Muscle of back (tissue), 13 donors: ENCODE measurements at places on chromosomes 16 and 17.

- no peak for DNase-seq
Measured at GRCh38 chr16:56960681-56961281, 969 bp upstream of the CETP start.

GRCh38 chr17:81479175-81480071, 33.2 kb downstream of the ACTG1 start:
- no peak for DNase-seq

GRCh38 chr17:16617481-16618060, 36.1 kb downstream of the ZNF624 start:
- no peak for DNase-seq

DNA sequence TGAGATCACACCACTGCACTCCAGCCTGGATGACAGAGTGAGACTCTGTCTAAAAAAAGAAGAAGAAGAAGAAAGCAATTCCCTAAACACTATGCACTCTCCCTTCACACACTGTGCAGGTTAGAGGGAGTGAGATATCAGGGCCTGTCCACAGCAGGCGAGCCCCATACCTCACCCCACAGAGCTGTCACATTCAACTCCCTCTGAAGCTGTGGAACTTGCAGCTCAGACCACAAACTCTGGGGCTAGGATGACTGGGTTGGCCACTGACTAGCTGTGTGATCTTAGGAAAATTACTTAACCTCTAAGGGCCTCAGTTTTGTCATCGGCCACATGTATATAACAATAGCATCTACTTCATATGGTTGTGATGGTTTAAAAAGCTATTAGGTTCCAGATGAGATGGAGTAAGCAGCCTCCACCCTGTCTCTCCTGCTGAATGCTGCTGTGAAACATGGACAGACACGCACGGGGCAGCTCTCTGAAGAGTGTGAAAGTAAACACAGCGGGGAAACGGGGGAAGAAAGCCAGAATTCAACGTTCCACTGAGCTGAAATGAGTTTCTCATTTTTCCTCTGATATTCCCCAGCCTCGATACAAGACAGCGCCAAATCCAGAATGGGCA, 13.6 kb upstream of the PYY start:
- DNase-seq = no peak

- DNase-seq = no peak
Measured at GRCh38 chr16:24262816-24263215, 6.7 kb downstream of the CACNG3 start.

GRCh38 chr17:31902693-31903092, 1.2 kb upstream of the UTP6 start:
- DNase-seq = no peak

GRCh38 chr17:59094861-59095530, 11.7 kb downstream of the TRIM37 start:
- DNase-seq = no peak

DNA sequence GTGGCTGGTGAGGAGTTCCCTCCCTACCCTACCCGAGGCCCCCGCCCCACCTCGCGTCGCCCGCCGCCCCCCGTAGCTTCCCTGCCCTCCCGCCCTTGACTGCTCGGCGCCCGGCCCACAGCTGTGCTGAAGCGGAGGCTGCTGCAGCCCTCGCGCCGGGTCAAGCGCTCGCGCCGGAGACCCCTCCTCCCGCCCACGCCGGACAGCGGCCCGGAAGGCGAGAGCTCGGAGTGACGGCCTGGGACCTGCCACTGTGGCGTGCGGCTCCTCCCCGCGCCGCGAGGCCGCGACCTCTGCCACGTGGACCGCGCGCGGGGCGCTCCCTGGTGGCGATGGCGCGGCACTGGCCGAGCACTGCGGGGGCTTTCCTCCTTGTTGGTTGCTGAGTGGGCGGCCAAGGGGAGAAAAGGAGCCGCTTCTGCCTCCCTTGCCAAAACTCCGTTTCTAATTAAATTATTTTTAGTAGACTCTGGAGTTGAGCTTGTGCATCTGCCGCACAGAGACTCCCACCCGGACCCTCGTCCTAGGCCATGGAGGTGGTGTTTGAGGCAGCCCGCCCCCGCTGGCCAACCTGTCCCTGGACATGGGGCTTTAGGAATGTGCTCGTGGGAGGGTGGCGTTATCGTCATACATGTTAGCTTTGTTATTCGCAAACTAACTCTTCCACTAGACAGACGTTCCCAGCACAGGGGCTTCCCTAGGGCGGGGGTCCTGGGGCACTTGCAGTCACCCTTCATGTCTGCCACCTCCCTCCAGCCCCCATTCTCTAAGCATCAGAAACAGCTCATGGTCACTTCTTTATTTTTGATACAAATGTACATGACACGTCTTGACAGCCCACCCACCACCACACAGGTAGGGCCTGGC, 4.4 kb downstream of the TP53I13 start:
- DNase-seq = peak; percentile 75

- DNase-seq = no peak
Measured at GRCh38 chr17:35900280-35900679, 20.1 kb upstream of the CCL5 start.

GRCh38 chr16:63995025-63995424, 1126.8 kb downstream of the CDH11 start:
- no peak for DNase-seq

GRCh38 chr16:67770346-67770991, 35.9 kb downstream of the RANBP10 start:
- no peak for DNase-seq

GRCh38 chr16:51433599-51433998, 282.5 kb upstream of the SALL1 start:
- DNase-seq = no peak

DNA sequence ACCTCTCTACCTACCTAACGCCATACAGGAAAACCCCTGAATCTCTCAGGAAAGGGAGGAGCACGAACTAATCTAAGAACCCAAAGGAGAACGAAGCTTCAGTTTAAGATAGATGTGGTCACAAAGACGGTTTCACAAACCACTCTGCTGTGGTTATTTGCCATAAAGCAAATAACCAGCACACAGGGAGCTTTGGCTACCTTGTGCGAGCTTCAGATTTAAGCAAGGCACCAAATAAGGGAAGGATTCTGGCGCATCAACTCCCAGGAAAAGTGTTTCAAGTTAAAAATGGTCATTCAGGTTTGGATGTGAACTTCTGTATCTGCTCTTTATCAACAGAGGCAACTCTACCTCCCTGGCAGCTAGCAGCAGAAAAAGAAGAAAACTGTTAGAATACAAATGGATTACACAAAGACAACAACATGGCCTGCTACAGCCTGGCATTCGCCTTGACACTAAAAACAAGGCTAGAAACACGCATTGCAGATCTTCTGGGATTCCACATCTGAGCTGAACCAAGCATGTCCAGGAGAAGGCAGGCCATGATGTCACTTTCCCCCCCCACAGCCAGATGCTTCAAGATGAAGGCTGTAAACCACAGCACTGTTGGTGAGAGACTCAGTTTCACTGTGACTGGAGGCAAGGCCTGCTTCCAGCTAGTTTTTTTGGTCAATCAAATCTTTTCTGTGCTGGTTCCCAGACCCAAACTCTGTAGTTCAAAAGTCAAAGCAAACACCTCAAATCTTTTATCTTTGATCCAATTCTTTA, 43.6 kb downstream of the SMG6 start:
- DNase-seq = no peak

DNA sequence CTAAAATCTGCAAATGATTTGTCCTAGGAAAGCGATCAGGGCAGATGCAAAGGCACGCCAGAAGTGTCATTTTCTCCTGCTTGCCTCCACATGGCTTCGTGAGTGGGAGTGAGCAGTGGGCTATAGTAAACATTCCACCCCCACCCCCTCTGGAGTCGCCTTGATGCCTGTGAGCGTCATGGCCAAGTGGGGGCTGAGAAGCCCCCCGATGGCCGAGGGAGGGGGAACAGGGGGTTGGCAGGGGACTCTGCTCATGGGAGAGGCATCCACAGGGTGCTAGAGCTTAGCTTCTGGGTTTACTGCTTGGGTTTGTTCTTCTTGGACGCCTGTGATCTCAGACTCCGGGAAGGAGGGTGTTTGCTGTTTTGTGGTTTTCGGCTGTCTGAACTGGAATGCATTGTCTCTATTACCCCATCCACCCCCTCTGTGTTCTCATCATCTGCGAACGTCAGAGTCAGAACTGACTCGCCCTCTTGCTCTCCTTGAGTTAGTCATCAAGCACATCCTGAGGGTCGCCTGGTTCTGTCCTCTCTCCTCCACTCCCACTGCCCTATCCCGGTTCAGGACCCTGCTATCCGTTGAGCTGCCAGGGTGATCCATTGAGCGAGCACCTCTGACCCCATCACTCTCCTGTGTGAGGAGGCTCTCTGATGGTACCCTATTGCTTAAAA, 15.4 kb downstream of the TNS4 start:
- no peak for DNase-seq

- no peak for DNase-seq
Measured at GRCh38 chr17:60141111-60142018, 8.4 kb upstream of the CA4 start.

DNA sequence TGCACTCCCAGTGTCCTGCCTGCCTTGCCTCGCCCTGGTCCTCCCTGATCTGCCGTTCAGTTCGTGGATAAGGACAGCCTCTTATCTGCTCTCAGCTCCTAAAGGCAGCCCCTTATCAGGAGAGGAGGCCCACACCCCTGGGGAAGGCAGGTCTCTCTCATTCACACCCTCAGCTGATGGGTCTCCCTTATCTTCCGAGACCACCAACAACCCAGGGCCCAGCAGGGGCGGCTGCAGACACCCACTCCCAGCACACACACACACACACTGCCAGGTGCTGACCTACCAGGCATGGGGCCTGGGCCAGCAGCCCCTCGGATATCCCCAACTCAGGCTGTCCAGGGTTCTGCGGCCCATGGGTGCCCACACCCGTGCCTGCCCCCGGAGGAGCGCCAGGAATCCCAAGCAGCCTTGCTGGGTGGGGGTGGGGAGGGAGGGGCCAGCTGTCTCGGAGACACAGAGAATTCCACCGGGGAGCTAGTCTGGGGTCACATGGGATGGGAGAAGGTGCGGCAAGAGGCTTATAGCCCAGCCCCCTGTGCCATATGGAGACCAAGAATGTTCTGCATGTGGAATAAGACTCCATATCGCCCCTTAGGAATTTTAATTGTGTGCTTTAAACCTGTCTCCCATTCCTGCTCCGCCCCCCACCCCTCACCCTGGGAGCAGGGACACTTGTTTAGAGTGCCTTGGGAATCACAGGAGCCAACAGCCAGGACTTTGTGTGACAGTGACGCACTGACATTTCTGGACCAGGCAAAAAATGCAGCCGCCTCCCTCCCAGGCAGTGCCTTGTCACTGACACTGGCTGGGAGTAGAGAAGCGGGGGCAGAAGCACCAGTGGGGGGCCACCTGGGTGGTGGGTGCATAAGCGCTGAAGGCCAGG, 41.9 kb upstream of the EMP2 start:
- DNase-seq = no peak

DNA sequence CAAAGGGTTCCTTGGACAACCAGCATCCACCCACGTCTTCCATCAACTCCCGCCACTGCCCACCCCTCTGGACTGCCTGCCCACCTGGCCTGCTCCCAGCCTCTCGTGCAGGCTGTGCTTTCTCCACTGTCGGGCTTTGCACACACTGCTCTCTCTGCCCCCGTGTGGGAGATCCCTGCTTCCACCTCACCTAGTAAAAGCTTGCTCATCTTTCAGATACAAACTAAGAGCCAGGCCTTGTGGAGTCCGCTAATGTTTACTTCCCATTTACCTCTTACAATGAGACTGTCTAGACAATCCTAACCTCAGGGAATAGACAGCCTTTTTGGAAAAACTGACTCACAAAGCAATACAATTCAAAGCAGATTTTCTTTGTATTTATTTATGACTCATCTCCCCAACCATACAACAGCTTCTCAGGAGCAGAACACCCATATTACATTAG, 67.6 kb downstream of the USP31 start:
- no peak for DNase-seq

DNA sequence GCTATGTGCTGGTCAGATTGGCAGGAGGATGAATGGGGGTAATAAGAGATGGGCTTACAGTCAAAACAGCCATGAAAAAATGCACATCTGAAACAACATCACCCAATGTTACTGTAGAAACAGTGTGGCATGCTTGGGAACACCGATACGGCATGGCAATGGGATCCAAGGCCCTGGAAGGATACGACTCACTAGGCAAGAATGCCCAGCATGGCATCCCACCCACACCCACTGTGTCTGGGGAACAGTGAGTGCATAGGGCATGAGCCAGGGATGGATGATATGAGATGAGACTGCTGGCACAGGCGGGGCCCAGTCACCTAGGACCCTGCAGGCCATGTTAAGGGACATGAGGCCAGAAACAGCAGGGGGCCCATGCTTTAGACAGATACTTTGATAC, 11.5 kb downstream of the TRIM25 start:
- DNase-seq = no peak

DNA sequence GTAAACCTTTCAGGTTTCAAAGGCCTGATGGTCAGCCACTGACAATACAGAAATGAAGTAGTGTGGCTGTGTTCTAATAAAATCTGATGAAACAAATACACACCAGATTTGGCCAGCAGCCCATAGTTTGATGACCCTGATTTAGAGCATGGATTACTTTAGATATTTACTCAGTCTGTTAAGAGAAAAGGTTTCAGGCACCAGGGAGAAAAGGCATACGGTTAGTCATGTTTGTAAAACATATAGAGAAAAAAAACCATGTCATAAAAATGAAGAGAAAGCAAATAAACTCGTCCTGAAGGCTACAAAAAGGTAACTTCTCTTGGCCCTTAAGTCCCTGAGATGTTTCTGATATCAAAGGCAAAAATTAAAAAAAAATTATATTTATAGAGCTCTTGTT, 112.1 kb downstream of the ADAMTS18 start:
- DNase-seq = no peak

DNA sequence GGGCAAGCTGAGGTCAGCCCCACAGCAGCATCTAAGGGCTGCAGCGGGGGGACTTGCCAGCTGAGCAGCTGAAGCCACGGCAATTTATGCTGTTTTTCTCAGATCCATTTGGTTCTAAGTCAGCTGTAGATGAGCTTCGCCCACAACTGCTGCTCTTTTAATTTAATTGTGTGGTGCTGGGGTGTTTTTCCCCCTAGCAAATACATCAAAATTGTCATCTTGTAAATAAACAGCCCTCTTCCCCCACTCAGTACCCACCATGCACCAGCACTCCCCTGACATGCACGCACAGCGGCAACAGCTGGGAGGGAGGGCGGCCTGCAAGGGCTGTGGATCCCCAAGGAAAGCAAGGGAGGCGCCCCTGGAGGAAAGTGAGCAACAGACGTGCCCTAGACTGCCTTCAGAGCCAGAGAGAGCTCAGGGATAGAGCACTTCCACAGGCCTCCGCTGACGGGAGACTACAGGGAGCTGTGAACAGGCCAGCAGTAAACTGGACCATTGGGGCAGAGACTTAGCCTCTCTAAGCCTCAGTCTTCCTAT, 149.5 kb downstream of the TMEM132E start:
- no peak for DNase-seq

DNA sequence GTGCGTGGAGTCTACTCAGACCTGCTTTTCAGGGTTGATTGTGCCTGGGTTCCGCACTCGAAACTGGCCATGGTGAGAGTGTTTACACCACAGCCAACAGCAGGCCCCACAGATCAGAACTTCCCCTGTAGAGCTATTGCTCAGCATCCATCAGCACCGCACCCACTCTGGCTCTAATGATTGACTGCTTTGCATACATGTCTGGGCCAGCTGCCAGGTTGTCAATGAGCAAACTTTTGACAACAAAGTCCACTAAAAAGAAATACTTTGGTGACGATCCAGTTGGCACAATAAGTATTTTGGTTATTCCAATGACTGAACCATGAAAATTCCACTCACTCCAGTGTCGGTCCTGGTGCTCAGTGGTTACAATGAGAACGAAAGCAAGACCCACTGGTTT, 190.7 kb downstream of the FOXL1 start:
- no peak for DNase-seq

GRCh38 chr17:8060274-8060673, 21.4 kb downstream of the ALOX15B start:
- DNase-seq = peak; percentile 59

- no peak for DNase-seq
Measured at GRCh38 chr17:206941-207560, 25.6 kb upstream of the DOC2B start.
